ENCODE measurements at places on chromosomes 7 and 10.

DNA sequence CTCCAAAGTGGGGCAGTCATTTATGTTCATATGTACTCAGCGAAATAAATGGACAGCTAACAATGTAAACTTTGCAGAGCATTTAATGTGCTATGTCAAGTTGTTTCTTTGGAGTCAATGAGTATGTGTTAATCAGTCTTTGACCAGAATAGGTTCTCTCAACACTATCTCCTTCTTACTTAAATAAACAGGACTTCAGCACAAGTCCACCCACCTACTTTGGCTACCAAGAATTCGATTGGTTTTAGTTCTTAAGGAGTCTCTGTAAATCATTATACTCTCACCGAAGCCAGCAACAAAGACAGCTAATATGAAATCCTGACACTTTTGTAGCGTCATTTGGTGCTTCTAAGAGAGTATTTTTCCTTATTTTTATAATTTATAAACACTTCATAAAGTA lies 6.9 kb downstream of the WEE2 start:
- DNase-seq = no peak

DNA sequence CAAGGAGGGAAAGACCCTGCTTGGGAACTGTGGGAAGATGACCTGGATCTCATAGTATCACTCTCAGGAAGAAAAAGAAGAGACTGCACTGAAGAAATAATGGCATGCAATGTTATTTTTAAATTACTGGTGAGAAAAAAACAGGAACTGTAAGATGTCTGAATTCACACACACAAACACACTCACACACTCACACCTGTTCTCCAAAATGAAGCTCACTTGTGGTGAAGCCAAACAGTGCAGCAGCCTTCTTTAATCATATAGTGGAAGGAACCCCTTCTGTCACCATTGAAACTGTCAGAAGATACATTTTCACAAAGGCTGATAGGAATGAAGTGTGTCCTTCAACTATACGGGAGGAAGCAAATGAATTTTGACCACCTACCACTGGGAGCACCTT lies 156.5 kb upstream of the GHITM start:
- no peak for DNase-seq

GRCh38 chr10:35545878-35546590 lies 59.1 kb upstream of the GJD4 start:
- DNase-seq = no peak

GRCh38 chr7:66549466-66549865 lies 79.2 kb upstream of the KCTD7 start:
- no peak for DNase-seq

DNA sequence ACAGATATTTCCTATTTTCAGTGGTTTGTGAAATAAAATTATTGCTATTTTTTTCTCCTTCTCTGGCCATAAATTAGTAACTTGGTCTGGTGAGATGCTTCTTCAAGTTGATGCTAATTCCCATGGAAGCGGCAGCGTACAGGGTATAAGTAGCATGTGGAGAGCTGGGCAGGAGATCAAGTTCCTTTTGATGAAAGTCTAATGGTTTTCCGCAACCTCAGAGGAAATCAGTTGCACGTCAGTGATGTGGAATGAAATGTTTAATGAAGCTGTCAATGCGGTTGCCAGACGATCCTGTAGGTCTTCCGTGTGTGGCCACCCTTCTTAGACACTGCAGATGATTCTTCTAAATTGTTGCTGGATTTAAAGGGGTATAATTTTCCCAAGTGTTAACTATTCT lies 236.4 kb upstream of the GRM3 start:
- no peak for DNase-seq

GRCh38 chr10:51314481-51314880 lies 240.2 kb downstream of the PRKG1 start:
- DNase-seq = no peak

- DNase-seq = no peak
Observed at GRCh38 chr7:121546632-121547543, 150.8 kb upstream of the FAM3C start.

- no peak for DNase-seq
Observed at GRCh38 chr7:69847921-69848612, 249.8 kb downstream of the AUTS2 start.

GRCh38 chr7:106772655-106773108 lies 92.4 kb upstream of the PIK3CG start:
- no peak for DNase-seq

- DNase-seq = no peak
Observed at GRCh38 chr10:11908536-11908935, 85.4 kb downstream of the PROSER2 start.

- no peak for DNase-seq
Observed at GRCh38 chr7:130135208-130136205, 65.2 kb downstream of the KLHDC10 start.

GRCh38 chr7:90078921-90079320 lies 75.3 kb upstream of the STEAP1 start:
- DNase-seq = no peak

DNA sequence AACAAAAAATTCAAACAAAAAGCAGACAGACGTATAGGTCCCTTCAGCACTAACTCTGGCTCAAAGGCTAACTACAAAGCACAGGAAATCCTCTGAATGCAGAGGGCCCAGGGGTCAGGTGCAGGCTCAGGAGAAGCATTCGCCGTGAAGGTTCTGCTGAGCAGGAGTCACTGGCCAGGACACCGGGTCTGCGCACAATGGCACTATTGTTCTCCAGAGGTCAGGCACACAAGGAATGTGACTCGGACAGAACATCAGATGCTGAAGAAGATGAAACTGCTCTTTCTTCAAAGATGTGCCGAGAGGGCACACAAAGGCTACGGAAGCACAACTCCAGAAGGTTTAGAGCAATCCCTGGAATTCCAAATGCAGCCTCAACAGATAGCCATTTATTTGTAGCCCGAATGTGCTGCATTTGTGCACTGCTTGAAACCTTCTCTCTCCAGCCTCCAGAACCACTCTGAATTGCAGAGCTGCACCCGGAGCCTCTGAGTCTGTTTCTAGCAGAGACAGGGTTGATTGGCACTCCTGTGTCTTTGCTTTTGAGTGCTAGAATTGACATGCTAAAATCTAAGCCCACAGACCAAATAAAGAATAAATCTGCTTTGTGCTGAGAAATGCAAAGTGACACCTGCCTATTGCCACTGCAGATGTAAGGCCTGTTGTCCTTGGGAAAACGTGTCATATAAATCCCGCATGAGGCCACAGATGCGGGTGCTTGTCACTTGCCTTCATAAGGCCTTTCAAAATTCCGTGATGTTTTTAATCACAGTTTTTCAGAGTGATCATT lies 85.4 kb upstream of the AFAP1L2 start:
- DNase-seq = no peak

- peak; percentile 54 for DNase-seq
Observed at GRCh38 chr7:134750083-134751062, 29.1 kb upstream of the CALD1 start.

DNA sequence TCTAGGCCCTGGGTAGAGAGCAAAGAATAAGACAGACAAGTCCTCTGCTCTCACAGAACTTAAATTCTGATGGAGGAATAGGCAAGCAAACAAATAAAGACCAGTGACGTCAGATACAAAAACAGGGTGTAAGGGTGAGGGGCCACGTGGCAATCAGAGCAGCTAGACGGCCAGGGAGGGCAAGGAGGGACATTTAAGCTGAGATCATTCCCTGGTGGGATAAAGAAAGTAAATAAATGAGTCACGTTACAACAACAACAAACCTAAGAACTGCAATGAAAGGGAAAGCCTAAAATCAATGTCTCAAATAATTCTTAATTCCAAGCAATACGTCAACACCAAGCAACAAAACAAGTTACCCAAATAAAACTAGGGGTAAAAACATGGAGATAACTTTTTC lies 21.8 kb downstream of the STN1 start:
- no peak for DNase-seq

DNA sequence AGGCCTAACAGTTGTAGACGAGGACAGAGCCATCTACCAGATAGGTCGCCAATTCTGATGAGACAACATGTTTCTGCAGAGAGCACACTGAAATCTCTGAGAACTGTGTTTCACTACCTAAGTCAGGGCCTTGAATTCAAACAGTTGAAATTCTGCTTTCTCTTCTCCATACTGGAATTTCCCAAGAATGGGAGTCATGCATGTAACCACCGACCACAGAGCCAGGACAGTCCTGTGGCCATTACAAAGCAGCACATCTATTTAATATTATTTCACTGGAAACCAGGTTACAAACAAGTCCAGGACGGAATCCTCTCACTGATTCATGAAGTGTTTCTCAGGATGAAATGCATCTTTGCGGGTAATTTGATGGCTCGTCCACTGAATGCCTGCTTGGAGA lies 62.0 kb upstream of the ST8SIA6 start:
- no peak for DNase-seq

DNA sequence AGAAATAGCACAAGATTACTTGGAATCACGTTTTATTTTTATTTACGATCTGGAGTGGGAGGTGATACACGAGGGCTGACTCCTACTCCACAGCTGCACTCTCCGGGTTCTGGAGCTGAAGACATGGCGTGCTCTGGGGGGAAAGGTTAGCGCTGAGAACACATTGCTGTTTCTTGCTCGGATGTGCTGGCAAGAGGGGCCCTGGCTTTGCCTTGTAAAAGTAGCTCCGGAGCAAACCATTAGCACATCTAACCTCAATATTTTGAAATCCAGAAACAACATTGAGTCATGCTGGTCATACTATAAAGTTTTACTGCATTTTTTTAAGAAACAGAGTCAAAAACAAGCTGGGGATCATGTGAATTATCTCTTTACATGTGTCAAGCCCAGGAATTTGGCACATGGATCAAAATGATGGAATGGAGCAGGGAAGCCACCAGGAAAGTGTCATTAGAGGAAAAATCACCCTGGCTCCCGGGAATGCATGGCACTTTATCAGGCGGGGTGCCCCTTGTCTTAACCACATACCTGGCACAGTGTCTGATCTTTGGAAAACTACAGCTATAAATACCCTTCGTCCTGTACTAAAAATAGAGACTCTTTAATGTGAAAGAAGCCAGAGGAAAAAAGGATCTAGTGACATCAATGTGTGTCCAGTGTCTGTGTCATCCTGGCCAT lies 31.6 kb upstream of the LYZL1 start:
- DNase-seq = no peak

DNA sequence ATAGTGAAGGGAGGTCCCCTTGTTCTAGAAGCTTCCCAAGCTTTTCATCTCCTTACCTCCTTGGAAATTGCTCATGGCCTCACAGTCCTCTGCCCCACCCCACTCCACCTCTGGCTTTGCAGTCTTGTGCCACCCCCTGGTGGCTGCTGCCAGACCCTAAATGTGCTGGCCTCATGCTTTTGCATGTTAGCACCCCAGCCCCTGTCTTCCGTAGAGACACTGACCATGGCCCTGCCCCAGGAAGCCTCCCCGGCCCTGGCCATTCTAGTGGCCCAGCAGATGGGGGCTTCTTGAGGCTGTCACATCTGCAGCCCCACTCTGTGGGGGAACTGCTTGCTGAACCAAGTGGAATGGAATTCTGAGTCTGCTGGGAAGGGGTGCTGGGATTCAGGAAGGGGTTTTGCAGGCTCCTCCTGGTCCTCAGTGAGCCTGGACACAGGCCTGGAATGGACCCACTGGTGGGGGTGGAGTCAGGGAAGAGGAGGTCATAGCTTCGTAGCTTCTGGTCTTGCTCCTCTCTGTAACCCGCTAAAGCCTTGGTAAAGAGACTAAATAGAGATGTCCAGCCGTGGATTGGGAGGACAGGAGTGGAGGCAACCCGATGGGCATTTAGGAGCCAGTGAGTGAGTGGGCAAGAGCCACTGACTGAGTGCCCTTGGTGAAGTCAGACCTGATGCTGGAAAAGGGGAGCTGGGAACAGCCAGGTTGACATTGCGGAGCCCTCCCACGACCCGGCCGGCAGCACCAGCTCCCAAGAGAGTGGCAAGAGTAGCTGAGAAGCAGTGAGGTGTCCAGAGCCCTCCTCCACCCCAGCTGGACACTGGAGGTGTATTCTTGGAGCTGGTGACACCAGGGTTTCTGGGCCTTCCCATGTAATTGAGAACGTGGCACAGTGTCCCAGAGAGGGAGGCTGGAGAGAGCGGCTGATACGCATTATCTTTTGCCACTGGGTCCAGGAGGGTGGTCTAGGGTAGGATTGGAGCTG lies 20.9 kb downstream of the RAMP3 start:
- no peak for DNase-seq

GRCh38 chr10:95211606-95212279 lies 17.7 kb downstream of the ACSM6 start:
- DNase-seq = no peak

GRCh38 chr10:119849944-119850343 lies 22.7 kb downstream of the MCMBP start:
- DNase-seq = no peak

GRCh38 chr7:91034459-91035368 lies 229.5 kb upstream of the FZD1 start:
- DNase-seq = no peak

- no peak for DNase-seq
Observed at GRCh38 chr10:81403451-81403850, 471.5 kb upstream of the NRG3 start.

GRCh38 chr7:119996634-119997033 lies 276.3 kb upstream of the KCND2 start:
- no peak for DNase-seq

GRCh38 chr10:74544106-74544505 lies 282.3 kb upstream of the KAT6B start:
- DNase-seq = no peak

DNA sequence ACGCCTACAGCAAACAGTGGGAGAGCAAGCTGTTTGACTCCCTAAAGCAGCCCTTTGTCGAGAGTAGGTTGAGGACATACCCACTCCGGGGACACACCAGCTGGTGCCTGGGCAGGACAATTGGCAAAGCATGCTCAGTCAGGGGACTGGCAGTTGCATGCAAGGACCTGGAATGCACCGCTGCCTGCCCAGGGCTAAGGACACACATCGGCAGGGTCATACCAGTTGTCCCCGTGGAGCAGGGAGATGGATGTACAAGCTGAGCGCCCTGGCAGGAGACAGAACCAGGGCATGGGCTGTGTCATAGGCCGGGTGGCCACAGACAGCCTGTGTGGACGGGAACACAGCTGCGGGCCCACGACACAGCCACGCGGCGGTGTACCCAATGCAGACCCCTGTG lies 18.3 kb upstream of the ELN start:
- no peak for DNase-seq

DNA sequence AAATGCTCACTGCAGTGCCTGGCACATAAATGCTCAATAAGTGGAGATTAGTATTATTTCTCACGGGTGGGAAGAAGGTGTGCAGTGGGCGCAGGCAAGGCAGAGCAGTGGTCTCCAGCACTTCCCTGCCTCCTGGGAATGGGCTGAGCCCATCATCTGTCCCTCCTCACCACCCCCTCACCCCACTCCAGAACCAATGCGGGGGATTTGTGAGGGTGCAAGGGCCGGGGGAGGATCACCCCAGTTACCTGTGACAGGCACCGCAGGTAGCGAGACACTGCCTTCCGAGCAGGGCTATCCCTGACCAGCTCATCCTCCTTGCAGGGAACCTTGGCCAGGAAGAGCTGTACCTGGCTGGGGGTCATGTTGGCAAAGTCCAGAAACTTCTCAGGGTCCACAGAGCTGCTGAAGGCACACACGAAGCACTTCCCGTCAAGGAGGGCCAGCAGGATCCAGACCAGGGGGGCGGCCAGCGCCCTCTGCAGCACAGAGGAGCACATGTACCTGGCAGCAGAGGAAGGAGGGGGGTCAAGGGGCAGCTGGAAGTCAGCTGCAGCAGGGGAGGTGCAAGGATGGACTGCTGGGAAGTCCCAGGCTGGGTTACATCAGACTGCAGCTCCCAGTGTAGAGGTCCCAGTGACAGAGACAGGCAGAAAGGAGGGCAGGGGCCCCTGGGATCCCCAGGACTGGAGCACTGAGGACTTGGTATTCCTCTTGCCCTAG lies 2.8 kb downstream of the CALHM3 start:
- DNase-seq = peak; percentile 53

- no peak for DNase-seq
Observed at GRCh38 chr10:114208351-114208750, 29.2 kb downstream of the TDRD1 start.

All from CD4-positive, alpha-beta T cell (primary cell).